Stimulated activated CD4-positive, alpha-beta T cell treated with anti-CD3 and anti-CD28 coated beads, Interleukin-1b, Interleukin-23, amount 100 ng/mL, for 1 hour (primary cell): ENCODE measurements at places on chromosomes 4 and X.

GRCh38 chr4:5435201-5435600, 273.2 kb downstream of the EVC2 start:
- no peak for DNase-seq

GRCh38 chr4:89929425-89930159, 34.9 kb downstream of the MMRN1 start:
- no peak for DNase-seq

DNA sequence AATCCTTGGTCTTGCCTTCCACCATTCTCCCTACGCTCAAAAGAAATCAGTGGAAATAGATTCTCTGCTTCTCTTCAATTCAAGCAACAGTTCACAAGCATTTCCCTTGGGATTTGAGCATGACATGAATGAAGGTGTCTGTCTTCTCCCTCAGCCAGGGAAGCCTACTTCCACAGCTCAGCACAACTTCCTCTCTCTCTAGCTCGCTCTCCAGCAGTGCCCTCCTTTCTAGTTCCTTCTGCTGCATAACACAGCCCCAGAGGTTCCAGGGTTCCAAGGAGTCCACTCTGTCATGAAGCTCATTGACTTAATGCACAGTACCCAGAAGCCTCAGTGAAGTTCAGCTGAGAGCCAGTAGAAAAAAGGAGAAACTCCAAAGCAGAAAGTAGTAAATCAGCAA, 81.3 kb downstream of the PLS3 start:
- DNase-seq: no peak

DNA sequence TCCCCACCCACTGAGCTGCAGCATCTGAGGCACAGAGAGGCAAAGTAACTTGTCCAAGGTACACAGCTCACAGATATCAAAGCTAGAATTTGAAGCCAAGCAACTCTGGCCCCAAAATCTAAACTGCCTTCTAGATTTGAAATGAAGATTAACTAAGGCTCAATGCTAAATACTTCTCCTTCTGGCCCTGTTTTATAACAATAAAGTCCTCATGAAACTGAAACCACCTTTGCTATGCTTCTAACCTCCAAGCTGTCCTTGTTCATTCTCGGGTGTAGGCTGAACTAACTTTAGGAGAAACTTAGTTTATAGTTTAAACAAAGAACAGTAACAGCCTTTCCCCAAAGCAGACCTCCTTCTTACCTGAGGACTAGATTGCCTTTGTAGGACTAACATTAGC, 93.6 kb downstream of the DCTD start:
- DNase-seq: no peak

DNA sequence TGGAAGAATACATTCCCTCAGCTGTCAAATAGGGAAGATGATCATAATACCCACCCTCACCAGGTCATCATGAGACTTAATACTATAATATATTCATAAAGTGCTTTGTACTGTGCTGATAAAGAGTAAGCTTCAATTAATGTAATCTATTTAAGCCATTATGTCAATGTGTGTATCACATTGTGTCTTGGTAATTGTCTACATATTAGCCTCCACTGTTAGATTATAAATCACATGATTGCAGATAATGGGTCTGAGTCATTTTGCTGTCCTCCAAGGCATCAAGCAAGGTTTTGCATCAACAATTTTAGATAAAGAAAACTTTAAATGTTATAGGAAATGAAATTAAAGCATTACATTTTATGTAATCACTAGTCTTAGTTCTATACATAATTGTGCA, 45.2 kb upstream of the CEP135 start:
- no peak for DNase-seq

DNA sequence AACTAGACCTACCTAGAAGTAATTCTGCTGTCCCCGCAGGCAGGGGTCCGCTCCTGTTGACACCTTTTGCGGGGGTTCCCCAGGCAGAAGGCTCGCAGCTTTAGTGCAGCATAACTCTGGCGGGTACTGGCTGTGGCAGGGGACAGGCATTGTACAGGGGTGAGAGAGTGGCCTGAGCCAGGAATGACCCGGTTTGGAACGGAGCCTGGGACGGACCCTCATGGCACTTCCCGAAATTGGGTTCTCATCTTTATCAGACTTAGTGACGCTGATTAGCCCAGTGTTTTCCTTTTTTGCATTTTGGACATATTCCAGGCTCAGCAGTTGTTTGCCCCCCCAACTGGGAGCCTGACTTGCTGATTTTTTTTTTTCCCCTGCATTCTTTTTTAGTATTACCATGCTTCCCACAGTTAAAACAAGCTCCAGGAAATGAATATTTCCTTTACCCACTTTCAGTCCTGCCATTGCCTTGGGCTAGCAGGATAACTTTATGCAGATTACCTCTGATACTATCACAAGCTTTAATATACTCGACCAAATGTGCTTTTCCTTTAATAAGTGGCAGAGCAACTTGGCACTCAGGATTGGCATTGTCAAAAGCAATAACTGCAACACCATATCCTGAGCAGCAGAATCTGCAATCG, 55.8 kb upstream of the WDR1 start:
- no peak for DNase-seq

- no peak for DNase-seq
Observed at GRCh38 chrX:42384956-42385355, 393.0 kb downstream of the PPP1R2C start.

GRCh38 chr4:41539711-41540110, 1.8 kb downstream of the LIMCH1 start:
- no peak for DNase-seq

DNA sequence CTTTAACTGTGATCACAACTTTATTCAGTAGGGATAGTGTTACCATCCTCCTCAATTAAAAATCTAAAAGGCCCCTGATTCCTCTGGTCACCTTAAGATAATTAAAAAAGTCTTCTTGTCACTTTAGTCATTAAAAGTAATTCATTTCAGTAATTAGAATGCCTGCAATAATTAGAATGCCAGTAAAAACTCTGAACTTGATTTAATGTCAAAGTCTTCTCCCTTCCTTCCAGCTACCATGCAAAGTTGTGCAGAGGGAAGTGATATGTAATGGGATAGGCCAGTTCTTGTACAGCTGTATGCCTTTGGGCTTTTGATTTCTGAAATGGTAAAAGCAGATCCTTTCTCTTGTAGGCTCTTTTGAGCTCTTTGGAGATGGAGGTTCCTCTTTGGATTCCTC, 417.2 kb downstream of the ADAM29 start:
- DNase-seq: no peak

DNA sequence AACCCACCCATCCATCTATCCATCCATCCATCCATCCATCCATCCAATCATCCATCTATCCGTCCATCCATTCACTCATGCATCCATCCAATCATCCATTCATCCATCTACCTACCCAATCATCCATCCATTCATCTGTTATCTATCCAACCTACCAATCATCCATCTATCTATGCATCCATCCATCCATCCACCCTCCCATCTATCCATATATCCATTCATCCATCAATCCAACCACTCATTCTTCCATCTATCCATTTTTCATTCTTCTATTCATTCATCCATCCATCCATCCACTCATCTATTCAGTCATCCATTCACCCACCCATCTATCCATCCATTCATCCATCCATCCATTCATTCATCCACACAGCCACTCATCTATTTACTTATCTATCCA, 80.1 kb upstream of the SHOX start:
- DNase-seq: no peak

- no peak for DNase-seq
Observed at GRCh38 chr4:99447079-99447478, 11.9 kb upstream of the ADH7 start.

GRCh38 chrX:155071694-155072280, 479 bp downstream of the BRCC3 start:
- no peak for DNase-seq

- no peak for DNase-seq
Observed at GRCh38 chrX:133384454-133384853, 30.8 kb downstream of the GPC4 start.

DNA sequence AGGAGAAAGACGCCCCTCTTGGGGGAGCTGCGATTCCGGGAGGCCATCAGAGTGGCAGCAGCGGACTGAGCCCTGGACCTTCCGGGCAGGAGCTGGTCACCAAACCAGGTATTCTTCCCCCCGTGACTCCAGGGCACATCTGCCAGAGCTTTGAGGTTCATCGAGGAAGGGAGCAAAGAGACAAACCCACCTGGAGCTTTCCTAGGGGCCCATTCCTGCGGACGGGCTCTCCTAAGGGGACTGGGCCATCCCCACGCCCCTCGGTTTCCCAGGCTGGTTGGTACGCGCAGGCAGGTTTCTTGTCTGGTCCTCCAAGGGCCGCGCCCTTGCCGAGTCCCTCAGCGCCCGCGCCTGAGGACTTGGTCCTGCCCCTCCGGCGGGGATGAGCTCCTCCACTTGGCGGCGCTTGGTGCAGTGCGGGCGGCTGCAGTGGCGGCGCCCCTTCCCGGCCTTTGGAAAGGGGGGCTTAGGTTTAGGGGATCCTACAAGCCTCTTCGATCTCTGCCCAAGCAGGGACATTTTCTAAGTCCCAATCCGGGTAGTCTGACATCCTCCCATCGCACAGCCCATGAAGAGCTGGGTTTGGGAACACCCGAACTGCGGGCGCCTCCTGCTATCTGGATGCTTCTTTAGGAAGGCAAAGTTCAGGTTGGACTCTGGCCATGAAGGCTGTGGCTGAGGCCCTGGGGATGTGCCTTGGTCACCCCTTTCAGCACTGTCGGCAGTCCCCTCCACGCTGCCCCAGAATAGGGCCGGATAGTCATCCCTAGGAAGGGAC, 538 bp downstream of the STBD1 start:
- DNase-seq: no peak

GRCh38 chrX:118552121-118552900, 56.7 kb downstream of the DOCK11 start:
- DNase-seq: no peak

DNA sequence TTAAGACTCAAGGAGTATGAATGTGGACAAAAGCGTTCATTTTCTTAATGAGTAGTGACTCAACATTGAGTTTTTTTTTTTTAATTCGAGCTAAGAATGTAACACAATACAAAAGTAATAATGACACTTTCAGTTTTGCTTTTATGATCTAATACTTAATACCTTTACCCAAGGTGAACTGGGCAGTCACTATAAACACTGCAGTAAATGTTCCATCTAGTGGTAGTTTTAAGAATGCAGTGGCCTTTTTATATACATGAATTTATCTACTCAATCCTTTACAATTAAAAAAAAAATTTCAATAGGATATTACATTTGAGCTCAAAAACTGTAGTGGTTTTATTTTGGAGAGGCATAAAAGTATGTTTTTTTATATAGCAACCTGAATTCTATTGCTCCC, 33.9 kb downstream of the PDK3 start:
- DNase-seq: no peak

DNA sequence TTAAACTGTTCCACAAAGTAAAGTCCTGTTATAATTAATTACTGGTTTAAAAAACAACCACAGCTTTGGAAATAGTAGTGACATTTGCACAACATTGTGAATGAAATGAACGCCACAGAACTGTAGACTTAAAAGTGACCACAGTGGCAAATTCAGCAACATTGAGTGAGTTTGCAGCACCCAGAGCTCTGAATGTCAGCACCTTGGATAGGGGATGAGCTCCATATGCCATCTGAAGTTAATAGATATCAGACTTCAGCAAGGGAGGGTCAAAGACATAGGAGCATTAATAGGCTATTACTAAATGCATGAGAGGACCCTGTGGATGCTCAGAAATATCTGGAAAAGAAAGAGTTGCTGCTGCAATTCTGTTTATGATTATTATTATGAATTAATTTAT, 55.3 kb upstream of the KCNIP4 start:
- DNase-seq: no peak

DNA sequence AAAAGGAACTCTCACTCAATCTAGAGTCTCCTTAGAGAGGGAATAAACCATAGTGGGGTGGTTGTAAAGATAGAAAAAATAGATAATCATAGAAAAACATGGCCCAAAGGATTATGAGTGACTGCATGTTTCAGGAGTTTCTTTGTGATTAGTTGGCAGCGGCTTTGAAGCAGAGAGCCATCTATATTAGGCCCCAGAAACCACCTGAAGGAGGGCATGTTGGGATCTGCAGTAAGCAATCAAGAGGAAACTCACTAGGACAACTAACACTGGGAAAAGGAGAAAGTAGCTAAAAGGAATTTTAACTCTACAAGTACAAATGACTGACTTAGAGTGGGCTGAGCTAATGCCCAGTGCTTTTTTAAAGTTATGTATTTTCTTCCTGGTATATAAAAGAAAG, 269.2 kb upstream of the NRK start:
- DNase-seq: no peak

GRCh38 chrX:9291629-9292028, 173.2 kb upstream of the TBL1X start:
- DNase-seq: no peak
